HepG2 (cell line): ENCODE measurements at places on chromosomes 2 and 18. TPM values are rescaled to one million over a fixed set of nuclear protein-coding genes. Genes with fewer than 3 reads are reported as not detected.

DNA sequence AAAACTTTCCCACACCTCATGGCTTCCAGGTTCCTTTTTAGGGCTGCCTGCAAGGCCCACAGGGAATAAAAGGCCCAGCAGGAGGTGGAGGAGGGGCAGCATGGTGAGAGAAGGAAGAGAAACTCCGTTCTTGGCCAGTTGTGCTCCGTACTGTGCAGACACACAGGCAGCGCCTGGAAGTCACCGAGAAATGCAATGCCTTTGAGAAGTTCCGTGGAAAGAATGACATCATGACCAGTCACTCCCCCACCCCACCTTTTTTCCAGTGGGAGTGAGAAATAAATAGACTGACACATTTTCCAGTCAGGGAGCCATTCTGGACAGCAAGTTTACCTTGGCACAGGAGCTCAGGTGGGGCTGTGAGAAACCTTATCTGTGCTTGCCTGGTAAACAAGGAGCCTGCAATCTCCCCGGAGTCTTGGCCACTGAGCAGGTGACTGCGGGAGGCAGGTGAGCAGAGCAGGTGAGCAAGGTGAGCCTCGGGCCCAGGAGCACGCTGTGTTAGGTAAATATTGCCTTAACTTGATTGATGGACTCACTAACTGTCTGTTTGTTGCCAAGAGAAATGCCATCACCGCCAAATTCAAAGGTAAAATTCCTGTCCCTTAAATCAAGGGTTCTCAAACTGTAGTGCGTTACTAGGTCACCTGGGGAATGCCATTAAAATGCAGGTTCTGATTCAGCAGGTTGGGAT lies 13.5 kb upstream of the LBH start:
- no peak for DNase-seq

GRCh38 chr18:11752116-11752911 lies 63.2 kb downstream of the GNAL start:
- no peak for DNase-seq

DNA sequence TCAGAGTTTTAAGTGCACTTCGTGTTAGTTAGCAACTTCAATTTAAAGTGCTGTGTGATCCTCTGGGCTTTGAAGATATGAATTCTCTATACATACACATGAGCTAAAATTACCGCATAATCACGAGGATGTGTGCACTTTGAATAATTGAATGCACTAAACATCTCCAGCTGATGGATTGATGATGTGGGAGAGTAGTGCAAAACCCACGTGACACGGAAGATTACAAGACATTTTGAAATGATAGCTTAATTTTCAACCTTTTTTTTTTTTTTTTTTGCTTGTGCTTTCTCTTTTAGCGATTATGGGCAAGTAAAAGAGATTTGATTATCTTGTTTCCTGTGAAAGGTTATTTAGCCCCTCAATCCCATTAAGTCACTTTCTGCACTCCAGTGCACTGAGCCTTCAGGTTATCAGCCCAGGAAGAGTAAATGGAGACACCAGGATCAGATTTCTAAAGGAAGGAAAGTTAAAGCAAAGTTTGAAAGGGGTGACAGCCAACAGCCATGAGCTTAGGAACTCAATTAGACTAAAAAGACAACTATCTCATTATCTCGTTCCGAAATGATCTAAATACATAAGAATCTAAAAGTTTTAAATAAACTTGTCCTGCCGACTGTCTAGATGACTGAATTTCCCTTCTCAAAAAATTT lies 81.6 kb downstream of the CDK15 start:
- no peak for DNase-seq

- peak; percentile 26 for DNase-seq
These were observed 336.1 kb upstream of the PKDCC start for GRCh38 chr2:41711736-41712135.

Gene CKAP2L
- polyA plus RNA-seq: 3.9 and 7.1 TPM in 2 replicates

- no peak for DNase-seq
These were observed 47.9 kb upstream of the MAPRE2 start for GRCh38 chr18:34993289-34993688.

DNA sequence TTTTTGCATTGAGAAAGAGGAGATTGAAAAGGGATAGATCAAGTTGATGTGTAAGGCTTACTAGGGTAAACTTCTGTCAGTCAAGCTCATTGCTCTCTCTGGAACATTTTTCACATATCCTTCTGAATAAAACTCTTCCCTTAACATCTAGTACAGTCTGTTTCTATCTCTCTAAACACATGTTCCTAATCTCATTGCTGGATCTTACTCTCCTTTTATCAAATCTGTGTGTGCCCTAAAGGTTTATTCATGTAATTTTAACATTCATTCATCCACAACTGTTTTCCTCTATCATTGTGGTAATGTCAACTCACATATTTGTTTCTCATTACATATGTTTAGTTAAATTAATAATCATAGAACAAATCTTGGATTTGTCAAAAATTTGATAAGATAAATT lies 277.9 kb upstream of the GULP1 start:
- DNase-seq: no peak

DNA sequence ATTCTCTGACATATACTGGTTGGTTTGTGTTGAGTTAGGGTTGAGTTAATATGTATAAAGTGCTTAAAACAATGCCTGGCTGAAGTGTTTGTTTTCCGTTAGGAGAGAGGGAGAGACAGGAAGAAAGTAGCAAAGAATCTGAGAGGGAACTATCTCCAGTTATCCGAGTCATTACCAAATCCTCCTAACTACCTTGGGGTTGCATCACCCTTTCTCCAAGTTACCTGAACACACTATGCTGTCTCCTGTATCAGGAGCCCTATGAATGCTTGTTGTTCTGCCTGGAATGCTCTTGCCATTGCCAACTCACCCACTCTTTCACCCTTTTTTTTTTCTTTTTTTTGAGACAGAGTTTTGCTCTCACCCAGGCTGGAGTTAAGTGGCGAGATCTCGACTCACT lies 47.9 kb upstream of the ITGAV start:
- no peak for DNase-seq

- no peak for DNase-seq
These were observed 214.4 kb upstream of the EPAS1 start for GRCh38 chr2:46082531-46083485.

DNA sequence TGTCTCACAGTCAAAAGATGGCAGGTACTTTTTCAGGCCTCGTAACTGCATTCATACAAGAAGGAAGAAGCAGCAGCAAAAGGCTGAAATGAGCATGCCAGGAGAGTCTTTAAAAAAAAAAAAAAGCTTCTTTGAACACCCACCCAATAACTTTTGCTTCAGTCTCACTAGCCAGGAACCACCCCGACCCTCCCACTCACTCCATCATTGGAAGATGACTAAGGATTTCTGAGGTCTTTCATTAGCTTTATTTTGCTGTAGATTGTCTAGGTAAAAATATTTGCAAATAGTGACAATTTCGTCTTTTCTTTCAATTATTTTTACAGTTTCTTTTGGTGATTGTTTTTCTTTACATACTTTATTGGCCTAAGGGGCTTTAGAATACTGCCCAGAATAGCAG lies 37.9 kb downstream of the RBBP8 start:
- no peak for DNase-seq

- no peak for DNase-seq
These were observed 655.0 kb upstream of the CDH2 start for GRCh38 chr18:28831908-28832307.

DNA sequence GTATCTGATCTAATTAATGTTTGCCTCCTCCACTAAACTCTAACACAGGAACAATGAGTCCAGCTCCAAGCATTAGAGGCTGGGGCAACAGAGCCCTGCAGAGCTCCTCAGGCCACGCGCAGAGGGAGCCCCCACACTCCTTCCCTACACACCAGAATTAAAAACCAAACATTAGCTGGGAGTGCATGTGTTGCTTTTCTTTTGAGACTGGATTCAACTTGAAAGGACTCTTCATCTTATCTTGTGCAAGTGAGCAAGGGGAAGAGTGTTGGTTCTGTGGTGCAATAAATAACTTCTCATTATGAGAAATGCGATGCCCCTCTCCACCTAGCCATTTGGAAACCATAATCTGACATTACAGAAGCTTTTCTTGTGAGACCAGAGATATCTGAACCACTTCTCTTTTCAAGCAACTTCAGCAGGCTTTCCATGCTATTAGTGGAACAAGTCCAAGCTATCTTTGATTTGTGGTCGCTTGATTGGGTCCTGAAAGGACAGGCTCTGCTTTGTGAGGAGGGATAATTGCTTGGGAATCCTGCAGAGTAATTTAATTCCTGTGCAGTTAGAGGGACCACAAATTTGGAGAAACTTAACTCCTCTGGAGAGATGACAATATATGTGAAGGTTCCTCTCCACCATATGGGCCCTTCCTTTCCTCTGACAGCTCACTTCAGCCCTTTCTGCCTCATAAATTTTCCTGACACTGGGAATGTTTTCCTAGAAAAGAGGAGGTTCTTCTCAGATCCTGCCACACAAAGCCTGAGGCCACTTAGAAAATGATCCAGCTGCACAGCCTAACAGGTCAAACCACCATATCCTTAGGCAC lies 112.5 kb downstream of the ATL2 start:
- no peak for DNase-seq

Gene NT5C1B
- polyA plus RNA-seq: not detected in 2 replicates

Gene DLGAP1
- polyA plus RNA-seq: 0.01 and 0.03 TPM in 2 replicates

DNA sequence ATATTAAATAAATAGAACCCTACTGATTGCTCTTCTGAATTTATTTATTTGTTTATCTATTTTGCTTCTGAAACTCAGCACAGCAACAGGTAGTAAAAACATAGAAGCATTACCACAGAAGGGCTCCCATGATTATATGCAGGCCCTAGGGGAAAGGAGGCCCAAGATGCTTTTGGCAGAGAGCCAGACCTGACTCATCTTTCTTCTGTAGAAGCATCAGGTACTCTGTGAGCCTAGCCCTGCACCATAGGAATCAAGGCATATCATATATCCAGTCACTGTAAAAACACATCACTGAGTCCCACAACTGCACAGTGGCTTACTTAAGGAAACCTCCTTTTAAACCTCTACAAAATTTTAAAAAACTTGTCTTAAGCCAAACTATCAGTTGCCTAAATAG lies 1.8 kb downstream of the SCN9A start:
- peak; percentile 80 for DNase-seq

DNA sequence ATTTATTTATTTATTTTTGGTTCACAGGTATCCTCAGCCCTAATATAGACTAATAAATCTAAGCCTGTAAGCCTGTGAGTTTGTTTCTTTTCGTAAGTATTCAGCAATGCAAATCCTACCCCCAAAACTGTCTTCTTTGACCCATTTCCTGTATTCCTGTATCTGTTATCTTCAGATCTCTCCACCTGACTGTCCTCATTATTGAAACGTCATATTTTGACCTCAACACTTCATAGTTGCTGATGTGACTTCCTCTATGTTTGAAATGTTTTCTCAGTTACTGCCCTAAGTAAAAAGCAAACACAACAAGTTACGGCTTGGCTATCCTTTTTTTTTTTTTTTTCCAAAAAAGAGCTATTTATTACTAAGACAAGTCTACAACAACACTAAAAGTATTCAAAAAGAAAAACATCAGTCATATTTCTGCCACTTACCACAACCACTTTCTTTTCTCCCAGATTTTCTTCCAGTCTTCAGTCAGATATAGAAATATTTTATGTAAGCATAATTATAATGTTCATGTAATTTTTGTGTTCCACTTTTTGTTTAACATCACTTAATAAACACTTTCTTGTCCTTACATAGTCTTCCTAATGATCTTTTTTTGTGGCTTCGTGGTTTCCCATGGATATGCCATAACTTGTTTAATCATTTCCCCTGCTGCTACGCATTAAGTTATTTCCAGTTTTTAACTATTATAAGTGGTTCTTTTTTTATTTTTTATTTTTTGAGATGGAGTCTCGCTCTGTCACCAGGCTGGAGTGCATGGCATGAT lies 45.0 kb upstream of the EML4 start:
- no peak for DNase-seq
